ENCODE measurements at places on chromosomes 11 and 22.

GRCh38 chr11:3231851-3232744 is at the start of gene MRGPRE:
TSS of gene MRGPRE (minus strand) at chr11:3232417. CDS start at chr11:3228799, 3,618 bp downstream.
- no peak for DNase-seq

DNA sequence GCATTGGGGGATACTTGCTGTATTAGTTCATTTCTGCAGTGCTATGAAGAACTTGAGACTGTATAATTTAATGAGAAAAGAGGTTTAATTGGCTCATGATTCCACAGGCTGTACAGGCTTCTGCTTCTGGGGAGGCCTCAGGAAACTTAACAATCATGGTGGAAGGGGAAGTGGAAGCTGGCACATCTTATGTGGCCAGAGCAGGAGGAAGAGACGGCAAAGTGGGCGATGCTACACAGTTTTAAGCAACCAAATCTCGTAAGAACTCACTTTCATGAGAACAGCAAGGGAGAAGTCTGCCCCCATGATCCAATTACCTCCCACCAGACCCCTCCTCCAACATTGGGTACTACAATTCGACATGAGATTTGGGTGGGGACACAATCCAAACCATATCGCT is 55.1 kb downstream of the TMPRSS5 start:
- DNase-seq = no peak

GRCh38 chr11:72441752-72442207 is 7.4 kb upstream of the CLPB start:
- no peak for DNase-seq

DNA sequence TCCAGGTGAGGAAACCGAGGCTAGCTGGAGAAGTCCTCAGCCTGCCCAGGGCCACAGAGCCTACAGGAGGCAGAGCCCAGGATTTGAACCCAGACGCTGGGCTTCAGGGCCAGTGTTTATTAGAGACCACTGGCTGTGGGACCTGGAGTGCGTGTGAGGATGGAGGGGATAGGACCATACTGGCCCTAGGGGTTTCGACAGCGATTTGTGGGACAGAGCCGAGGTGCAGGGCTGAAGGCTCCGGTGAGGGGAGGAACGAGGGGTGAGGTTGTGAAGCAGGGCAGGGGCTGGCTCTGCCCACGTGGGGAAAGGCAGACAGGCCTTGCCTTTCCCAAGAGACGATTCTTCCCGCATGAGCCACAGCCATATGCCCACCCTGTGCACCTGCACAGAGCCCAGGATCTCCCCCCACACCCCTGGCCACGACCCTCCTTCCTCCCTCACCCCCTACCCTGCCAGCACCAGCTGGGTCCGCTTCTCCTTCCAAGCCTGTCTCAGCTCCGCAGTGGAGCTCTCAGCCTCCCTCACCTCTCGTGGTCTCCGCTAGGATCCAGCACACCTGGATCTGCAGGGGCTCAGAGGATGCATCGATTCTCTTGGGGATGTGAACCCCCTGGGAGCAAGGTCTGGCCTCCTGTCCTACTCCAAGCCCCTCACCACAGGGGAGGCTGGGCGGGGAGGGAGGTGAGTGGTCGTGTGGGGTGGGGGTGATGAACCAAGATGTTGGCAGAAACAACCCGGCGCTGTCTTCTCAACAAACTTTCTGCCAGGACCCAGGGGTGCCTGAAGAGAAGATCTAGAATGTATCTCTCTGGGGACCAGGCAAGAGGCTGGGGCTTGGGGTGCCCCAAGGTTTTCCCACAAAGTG is 58.4 kb downstream of the RTL6 start:
- no peak for DNase-seq
